ENCODE measurements at places on chromosomes 6 and 20.
A peak's percentile ranks its signal among the peaks of the same experiment; 100 is the strongest.

DNA sequence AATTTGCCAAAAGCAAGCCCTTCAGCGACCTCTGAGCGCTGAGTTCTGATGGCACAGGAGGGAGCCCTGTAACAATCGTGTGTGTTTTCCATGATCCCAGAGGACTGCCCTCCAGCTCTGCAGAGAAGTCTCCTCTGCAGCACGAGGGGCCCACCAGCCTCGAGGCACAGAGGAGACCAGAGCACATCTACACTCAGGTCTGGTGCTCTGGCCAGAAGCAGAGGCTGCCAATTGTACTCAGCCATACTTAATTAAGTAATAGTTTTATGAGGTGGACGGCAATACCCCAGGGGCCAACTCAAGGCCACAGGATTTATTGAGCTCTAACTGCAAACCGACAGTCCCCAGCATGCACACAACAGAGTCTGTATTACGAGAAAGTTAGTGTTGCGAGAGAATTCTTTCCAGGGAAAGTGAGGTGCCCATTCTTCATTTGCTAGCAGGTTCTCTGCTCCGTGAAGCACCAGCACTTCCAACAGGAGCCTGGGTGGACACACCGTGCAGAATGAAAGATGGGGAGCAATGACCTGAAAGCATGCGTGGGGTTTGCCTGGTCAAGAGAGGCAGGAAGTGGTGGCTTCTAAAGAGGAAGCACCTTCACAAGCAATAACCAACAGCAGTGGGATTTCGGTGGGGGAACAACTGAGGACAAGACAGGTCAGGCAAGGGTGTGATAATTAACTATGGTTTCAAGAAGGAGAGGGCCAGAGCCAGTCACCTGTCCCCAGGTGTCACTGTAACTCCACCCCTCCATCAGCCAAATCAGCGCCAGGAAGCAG lies 92.8 kb upstream of the FOXC1 start:
- DNase-seq = no peak

GRCh38 chr20:35297740-35298139 lies 5.5 kb upstream of the FAM83C start:
- DNase-seq = no peak

DNA sequence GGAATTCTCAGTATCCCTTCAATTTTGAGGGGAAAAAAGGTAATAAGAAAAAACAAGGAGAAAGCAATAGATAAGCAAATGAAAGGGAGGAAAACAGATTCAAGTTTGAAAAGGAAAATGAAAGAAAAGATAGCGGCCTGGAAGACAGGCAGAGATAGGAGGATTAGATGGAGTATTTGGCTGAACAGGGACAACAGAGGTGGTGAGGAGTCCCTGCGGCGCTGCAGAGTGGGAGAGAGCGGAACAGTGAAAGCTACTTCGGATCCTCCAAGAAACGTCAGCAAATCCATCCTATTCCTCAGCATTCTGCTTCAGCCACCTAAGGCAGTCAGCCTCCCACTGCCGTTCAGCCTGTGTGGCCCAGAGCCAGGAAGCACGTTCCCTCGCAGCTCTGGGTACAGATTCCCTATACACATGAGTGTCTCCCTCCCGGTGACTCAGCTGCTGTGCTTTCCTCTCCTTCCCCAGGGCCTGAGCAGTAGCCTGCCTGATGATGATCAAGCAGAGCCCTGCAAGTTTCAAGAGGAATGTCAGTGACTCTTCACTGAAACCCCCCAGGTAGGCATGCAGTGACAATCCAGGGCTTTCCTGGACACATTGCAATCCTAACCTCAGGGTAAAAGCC lies 43.4 kb upstream of the CDYL start:
- no peak for DNase-seq

- no peak for DNase-seq
Measured at GRCh38 chr20:36311854-36312723, 6.0 kb downstream of the DLGAP4 start.

GRCh38 chr6:2964793-2965505 lies 6.4 kb downstream of the SERPINB6 start:
- DNase-seq = no peak

DNA sequence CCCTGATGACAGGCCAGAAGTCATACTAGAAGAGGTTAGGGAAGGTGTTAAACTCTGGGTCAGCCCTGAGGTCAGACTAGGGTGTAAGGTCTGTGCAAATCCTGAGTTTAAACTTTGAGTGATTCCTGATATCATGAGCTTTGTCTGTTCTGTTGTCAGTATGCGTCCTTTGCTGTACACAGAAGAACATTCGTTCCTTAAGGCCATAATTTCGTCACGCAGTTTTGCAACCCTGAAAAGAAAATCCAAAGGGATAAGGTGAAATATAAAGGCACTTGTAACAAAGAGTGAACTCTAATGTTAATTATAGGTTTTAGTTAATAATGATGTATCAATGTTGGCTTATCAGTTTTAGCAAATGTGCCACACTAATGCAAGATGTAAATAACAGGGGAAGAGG lies 2.3 kb downstream of the DST start:
- no peak for DNase-seq

DNA sequence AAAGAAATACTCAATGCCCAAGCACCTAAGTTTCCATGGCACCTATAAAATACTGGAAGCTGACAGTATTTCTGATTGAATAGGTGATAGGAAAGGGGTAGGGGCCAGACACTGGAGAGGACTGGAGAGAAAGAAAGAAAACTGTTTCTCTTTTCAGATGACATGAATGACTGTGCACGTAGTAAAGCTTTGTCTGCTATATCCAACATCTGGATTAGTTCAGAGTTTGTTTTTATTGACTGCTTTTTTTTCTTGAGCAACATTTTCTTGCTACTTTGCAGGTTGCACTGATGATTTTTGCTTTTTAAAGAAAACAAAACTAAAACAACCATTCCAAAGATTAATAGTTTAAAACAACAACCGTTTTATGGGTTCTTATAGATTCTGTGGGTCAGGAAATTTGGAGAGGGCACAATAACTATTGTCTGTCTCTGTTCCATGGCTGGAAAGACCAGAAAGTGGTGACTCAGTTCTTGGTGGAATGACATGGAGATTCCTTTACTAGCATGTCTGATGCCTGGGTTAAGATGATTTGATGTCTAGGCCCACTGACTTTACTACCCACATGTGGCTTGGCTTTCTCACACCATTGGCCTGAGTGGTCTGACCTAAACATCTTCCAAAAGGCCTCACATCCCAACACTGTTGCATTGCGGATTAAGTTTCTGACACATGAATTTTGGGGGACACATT lies 12.2 kb upstream of the LRP11 start:
- no peak for DNase-seq

GRCh38 chr20:17921774-17922173 lies 46.8 kb downstream of the SNX5 start:
- no peak for DNase-seq

- no peak for DNase-seq
Measured at GRCh38 chr6:105326216-105326615, 76.7 kb downstream of the PREP start.

DNA sequence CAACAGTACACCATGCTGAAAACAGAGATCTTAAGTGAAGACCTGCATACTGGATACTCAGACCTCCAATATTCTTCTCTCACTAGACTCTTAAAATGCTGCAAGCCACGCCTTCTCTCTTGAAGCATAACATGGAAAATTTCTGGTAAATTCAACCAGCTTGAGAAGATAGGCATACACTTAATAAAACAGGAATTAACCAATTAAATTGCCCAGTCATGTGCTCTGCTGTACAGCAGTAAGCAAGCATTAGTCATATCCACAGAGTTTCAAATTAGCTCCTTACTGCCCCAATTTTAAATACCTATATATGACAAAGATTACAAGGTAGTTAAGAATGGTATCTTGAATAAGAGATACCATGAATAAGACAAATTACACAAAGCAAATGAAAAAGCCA lies 53.8 kb downstream of the C6orf58 start:
- DNase-seq = no peak

- DNase-seq = no peak
Measured at GRCh38 chr20:59776626-59777330, 156.7 kb downstream of the SYCP2 start.

- no peak for DNase-seq
Measured at GRCh38 chr6:31581434-31582229, 592 bp downstream of the LTB start.

GRCh38 chr6:22399693-22400092 lies 102.9 kb upstream of the PRL start:
- no peak for DNase-seq

GRCh38 chr6:131004387-131004755 lies 58.7 kb downstream of the EPB41L2 start:
- no peak for DNase-seq

DNA sequence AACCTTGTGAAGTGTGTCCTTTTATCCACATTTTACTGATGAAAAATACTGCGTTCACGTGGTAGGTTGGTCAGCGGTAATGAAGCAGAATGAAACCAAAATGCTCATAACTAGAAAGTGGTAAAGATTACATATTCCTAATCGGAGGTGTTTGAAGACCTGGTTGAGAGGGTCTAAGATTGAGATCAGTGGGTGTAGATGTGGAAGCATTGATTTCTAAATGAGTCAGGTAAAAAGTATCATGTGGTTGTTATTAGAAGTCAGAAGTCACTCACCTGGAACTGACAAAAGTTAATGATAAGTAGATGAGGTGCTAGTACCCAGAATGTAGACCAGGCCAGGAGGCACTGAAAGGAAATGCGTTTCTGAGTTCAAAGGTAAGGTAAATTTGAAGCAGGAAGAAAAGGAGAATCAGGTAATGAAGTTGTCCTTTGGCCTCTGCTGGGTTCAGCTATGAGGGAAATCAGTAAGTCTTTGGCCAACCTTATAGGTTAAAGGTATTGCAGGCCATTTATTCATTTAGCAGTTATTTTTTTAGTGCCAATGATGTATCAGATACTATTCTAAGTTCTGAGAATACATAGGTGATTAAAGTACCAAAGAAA lies 31.2 kb downstream of the FAM83B start:
- no peak for DNase-seq

- no peak for DNase-seq
Measured at GRCh38 chr20:5315807-5316187, 957 bp downstream of the PROKR2 start.

GRCh38 chr6:147194652-147195411 lies 9.4 kb upstream of the STXBP5 start:
- no peak for DNase-seq

DNA sequence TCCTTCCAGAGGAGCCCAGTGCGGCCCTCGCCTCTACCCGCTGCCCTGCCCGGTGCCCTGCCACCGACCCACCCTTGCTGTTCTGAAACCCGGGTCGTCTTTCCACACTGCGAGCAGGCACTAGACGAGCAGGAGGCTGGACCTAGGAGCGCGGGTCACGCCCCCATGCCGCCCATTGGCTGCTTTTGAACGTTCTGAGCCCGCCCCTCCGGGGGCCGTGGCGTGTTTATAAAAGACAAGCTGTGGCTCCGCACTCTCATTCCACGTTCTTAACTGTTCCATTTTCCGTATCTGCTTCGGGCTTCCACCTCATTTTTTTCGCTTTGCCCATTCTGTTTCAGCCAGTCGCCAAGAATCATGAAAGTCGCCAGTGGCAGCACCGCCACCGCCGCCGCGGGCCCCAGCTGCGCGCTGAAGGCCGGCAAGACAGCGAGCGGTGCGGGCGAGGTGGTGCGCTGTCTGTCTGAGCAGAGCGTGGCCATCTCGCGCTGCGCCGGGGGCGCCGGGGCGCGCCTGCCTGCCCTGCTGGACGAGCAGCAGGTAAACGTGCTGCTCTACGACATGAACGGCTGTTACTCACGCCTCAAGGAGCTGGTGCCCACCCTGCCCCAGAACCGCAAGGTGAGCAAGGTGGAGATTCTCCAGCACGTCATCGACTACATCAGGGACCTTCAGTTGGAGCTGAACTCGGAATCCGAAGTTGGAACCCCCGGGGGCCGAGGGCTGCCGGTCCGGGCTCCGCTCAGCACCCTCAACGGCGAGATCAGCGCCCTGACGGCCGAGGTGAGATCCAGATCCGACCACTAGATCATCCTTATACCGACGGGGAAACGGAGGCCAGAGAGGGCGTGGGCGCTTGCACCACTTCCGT lies at the start of gene ID1:
Gene ID1, plus strand, starts transcription at position 259 of the 871 bp plus-strand sequence. Its CDS starts 99 bp downstream, at position 358.
- peak; percentile 74 for DNase-seq

DNA sequence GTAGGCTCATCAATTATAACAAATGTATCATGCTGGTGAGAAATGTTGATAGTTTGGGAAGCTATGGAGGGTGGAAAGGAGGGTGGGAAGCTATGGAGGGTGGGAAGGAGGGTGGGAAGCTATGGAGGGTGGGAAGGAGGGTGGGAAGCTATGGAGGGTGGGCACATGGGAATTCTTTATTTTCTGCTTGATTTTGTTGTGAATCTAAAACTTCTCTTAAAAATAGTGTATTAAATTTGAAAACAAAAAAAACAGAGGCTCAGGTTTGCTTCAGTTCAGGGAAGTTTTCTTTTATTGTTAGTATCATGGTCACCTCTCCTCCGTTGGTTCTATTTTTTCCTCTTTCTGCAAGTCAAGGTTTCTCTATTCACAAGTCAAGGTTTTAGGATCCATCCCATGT lies 106.4 kb downstream of the SOD2 start:
- no peak for DNase-seq

- no peak for DNase-seq
Measured at GRCh38 chr6:54891536-54891935, 45.0 kb downstream of the FAM83B start.

DNA sequence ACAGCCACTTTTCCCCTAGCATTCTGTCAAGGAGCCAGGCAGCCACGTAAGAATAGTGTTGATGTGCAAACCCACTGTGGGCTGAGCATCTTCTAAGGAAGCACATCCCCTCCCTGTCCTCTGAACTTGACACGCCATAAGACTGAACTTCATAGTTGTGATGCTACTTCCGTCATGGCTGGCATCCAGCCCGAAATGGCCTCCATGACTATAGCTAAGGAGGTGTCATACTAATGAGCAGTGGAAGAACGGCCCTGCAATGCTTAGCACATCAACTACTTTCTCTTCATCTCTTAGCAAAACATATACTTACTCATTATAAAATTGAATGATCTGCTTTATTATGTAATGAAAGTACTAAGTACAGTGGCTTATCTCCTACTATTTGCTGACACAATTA lies 110.2 kb downstream of the GJA10 start:
- no peak for DNase-seq

- no peak for DNase-seq
Measured at GRCh38 chr6:131728296-131728939, 17.6 kb upstream of the CTAGE9 start.

GRCh38 chr6:151240036-151240685 lies 394 bp downstream of the AKAP12 start:
- no peak for DNase-seq

GRCh38 chr6:17031961-17032360 lies 69.9 kb upstream of the STMND1 start:
- no peak for DNase-seq

- DNase-seq = no peak
Measured at GRCh38 chr20:2459981-2460751, 10.4 kb downstream of the SNRPB start.

DNA sequence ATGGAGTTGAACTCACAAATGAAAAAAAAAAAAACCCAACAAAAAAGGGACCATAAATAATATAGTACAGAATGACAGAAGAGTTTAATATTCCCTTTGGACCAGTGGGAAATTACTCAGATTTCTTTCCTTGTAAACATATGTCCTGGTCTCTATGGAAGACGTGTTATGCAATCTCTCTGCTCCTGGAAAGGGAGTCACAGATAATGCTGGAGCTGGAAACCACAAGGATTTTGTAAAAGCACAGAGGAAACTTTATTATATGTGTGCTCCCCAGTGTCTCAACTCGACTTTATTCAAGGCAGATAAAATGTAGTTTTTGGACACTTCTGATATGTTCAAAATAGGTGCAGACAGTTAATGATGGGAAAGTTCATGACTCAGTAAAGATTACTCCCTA lies 88.1 kb upstream of the ZFP64 start:
- no peak for DNase-seq

Measured in activated CD4-positive, CD25-positive, alpha-beta regulatory T cell (primary cell).